ENCODE measurements at places on chromosomes 6 and 20.

DNA sequence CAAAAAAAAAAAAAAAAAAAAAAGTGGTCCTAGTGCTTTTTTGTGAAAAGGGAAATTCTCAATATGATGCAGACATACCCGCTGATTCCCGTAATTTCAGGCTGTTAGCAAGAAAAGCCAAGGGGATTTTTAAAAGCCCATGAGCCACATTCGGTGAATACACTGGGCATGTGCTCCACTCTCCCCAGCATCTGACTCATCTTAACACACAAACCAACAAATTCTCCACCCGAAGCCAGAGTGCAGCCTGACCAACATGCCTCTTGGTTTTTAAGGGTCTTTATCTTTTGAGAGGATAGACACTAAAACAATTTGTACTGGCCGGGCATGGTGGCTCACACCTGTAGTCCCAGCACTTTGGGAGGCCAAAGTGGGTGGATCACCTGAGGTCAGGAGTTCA, 45.5 kb upstream of the CD83 start:
- DNase-seq, result no peak

GRCh38 chr20:62634330-62634967, 7.9 kb upstream of the SLCO4A1 start:
- no peak for DNase-seq

GRCh38 chr20:50477239-50477872, 32.8 kb upstream of the PTPN1 start:
- DNase-seq, result no peak

- DNase-seq, result no peak
Observed at GRCh38 chr6:48916607-48917006, 546.4 kb downstream of the MMUT start.

DNA sequence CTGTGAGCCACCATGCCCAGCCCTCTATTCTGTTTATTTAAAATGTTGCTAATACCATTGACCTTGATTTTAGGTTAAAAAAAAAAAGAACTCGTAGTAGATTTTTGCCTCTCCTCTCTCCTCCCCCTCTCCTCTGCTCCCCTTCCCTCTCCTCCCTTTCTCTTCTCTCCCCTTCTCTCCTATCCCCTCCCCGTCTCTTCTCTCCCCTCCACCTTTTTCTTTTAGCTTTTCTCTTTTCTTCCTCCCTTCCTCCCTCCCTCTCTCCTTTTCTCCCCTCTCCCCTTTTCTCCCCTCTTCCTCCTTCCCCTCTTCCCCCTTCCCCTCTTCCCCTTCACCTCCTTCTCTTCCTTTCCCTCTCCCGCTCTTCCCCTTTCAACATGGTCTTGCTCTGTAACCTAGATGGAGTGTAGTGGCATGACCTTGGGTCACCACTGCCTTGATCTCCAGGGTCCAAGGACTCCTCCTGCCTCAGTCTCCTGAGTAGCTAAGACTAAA, 223.8 kb downstream of the ZFAND3 start:
- DNase-seq, result no peak

DNA sequence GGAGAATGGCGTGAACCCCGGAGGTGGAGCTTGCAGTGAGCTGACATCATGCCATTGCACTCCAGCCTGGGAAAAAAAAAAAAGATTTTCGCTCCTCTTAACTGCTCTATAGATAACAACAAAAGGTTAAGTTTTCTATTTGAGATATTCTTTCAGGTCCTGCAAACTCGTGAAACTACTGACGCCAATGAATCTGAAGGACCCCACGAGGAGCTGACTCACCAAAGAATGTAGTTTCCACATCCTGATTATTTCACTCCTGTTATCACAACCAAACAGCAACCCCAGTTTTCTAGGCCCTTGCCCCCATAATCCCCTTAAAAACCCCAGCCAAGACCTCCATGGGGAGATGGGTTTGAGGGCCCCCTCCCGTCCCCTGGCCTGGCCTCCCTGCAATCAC, 58.7 kb downstream of the OTOR start:
- DNase-seq, result no peak

DNA sequence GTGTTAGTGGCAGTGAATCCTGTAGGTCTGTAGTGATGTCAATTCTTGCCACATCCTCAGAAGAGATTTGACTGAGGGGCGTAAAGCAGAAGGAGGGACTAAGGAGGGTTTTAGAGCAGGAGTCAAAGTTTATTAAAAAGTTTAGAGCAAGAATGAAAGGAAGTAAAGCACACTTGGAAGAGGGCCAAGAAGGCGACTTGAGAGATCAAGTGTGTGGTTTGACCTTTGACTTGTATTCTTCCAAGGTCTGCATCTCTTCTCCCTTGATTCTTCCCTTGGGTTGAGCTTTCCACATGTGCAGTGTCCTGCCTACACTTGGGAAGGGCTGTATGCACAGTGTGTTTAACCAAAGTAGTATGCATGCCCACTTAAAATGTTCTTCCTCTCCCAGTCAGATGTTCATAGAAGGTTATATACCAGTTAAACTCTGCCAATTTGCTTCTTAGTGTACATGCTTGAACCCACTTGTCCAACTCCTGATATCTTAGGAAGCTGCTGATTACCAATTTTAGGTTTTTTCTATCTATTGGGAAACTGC, 627.6 kb downstream of the MMUT start:
- DNase-seq, result no peak

GRCh38 chr6:108897371-108897770, 49.1 kb downstream of the ARMC2 start:
- no peak for DNase-seq

DNA sequence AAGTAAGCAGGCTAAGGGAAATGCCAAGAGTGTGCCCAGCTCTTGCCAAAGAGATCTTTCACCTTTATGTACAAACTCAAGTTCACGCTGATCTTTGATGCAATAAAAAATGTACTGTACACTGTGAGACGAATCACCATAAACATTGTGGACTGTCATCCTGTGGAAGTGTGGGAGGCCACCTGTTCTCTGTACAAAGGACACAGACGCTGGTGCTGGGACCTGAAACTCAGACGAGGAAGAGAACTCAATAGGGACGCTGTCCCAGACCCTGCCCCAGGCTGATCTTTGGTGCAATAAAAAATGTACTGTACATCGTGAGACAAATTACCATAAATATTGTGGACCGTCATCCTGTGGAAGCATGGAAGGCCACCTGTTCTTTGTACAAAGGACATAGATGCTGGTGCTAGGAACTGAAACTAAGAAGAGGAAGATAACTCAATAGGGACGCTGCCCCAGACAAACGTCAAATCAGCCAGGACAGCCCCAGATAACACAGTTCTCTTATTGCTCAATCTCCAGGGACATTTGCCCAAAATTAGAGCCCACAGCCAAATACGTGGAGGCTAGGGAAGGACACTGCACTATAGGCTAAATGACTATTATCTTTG, 312.7 kb upstream of the SGK1 start:
- no peak for DNase-seq

GRCh38 chr20:49919461-49919860, 4.1 kb upstream of the SPATA2 start:
- DNase-seq, result no peak

DNA sequence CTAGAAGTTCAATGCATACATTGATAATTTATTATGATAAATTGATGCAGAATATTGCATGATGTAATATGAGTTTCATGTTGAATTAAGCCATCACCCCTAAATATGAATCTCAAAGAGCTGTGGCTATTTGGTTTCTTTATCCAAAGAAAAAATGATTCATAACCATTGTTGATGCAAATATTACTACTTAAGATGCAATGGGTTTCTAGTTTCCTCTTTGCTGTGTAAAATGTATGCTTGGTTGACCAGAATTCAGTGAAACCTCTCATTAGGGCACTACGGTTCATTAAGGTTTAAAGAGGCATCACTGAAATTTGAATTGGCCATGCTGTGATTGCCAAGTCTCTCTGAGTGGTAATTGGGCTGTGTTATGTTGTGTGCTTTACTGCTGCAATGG, 492.5 kb upstream of the FLRT3 start:
- no peak for DNase-seq

- no peak for DNase-seq
Observed at GRCh38 chr6:110439356-110439755, 24.0 kb upstream of the DDO start.

DNA sequence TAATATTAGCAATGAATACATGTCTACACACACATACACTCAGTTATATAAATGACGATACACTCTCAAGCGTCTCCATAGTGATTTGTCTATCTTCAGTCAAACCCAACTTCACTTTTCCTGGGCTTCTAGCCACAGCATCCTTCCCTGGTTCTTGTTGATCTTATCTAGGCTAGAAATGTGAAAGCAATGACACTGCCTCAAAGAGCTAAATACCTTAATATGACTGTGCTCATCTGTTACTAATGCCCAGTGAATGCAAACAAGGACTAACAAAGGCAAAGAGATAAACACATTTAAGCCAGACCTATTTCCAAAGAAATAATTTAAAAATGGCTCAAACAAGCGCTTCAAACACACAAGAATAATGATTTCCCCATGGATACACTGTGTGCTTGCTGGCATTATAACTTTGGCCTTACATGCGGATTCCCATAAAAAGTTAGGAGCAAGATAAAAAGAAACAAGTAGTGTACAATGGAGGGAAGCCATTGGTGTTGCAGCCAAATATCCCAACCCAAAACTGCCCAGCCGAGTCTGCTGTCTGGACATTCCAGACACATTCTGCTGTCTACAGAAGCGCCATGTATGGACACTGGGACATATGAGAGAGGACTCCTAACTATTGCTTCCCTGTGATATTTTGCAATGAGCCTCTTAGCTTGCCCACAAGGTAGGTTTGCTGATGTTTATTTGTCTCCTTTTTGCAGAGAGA, 19.5 kb upstream of the DAAM2 start:
- no peak for DNase-seq

DNA sequence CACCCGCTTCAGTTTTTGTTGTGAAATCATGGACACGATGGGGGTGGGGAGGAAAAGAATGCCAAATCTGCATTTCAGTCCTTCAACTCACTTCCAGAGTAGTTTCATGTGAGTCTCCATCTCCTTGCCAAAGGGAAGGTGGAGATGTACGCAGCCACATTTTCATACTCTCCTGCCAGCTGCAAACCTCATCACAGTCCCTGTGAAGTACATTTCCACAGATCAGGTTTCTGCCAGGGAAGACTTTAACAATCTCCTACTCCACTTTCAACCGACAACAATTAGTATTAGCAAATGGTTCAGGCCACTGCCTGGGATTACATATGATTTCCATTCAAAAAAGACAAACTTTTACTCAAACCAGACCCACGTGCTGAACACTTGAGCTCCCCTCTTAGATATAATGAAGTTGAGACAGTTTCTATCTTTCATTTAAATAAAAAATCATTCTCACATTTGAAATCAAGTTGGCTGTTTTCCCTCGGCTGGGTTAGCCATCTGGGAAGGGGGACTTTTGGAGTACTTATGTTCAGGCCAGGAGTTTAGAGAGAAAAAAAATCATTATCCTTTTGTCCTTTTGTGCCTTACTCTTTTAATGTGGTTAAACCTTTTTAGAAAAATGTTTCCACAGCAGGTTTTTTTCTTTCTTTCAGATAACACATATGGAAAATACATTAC, 51.0 kb upstream of the CEP162 start:
- no peak for DNase-seq

DNA sequence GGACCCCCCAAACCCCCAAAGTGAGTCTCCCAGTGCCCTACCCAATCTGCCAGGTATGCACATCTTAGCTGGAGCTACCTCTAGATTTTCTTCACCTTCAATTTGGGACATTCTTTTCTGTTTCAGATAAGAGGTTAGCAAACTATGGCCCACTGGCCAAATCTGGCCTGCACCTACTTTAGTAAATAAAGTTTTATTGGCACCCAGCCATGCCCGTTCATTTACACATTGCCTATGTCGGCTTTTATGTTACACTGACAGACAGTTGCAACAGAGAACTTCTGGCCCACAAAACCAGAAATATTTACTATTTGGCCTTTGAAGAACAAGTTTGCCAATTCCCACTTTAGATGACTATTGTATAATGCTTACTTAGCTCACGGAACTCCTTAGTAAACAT, 55.9 kb upstream of the STX16 start:
- no peak for DNase-seq

- DNase-seq, result no peak
Observed at GRCh38 chr6:31871046-31871659, 7.6 kb downstream of the SLC44A4 start.

DNA sequence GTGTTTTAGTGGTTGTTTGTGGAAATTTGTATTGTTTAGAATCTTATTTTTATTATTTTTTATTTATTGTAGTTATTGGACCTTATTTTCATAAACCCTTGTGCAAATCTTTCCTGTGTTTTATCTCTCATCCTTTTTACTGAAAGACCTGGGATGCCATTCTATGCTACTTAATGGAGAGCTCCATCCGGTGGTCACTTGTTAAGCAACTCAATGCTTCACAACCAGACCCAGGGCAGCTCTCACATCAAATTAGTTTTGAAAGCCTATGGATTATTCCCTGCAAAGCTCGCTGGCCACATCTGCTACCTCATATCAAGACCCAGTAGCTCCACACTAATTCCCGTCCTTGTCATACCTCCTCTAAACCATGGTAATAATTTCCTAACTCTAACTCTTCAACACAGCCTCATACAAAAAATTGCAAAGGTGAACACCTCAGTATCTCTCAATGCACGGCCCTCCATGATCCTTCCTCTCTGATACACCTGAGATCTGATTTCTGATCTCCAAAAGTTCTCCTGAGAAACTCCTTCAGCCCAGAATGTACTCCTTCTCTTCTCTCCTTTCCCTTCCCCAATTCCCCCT, 296.6 kb upstream of the MANEA start:
- DNase-seq, result no peak

DNA sequence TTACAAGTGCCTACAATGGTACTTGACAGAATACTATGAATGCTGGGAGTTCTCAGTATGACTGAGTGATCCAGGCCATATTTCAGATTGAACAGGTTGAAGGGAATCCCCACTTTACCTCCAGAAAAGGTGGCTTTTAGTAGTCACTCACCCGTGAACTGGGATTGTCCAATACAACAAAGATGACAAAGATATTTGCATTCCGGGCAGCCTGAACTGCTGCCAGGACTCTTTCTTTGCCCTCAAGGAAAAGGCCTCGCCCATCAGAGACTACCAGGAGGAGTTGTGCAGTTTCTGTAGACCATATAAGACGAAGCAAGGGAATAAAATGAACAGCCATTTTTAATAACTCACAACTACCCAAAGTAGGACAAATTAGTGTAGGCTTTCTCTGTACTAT, 6.3 kb upstream of the LYRM2 start:
- DNase-seq, result no peak

GRCh38 chr6:44300292-44300823, 12.8 kb downstream of the AARS2 start:
- DNase-seq, result no peak

DNA sequence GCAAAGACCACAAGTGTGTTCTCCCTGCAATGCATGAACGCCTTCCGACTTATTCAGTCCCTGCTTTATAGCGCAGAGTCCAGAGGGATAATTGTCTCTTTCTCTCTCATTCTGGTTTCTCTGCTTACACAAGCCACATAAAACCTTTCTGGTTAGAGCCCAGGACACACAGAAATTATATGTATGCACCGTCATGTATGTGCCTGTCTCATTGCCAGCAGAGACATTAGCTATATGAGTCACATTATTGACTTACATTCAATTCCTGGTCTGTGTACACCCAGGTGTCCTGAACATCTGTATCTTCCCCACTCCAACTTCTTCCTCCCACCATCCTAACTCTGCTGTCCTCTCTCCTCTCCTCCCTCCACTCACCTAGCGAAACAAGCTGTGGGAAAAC, 44.0 kb downstream of the LRFN2 start:
- DNase-seq, result no peak

Measured in stimulated activated CD8-positive, alpha-beta memory T cell treated with anti-CD3 and anti-CD28 coated beads, Interleukin-4, amount 100 ng/mL, for 1 hour (primary cell).